ENCODE measurements at places on chromosomes 13 and 19. TPM values are rescaled to one million over a fixed set of nuclear protein-coding genes. Genes with fewer than 3 reads are reported as not detected.

Gene URI1
- 63.9 TPM for total RNA-seq

Gene ITGBL1
- 52.2 TPM for total RNA-seq

Gene INSL3
- total RNA-seq = not detected

Gene SLC10A2
- not detected for total RNA-seq

Gene CCDC70
- not detected for total RNA-seq

Gene IZUMO2
- total RNA-seq = not detected

Gene TMC4
- not detected for total RNA-seq

Gene ZNF829
- 2.6 TPM for total RNA-seq

Gene NRTN
- not detected for total RNA-seq

Gene KDM4B
- 13.6 TPM for total RNA-seq

Gene SSC5D
- total RNA-seq = 9.2 TPM

Gene NFIX
- total RNA-seq = 66.5 TPM

Gene POU4F1
- not detected for total RNA-seq

Gene SYNGR4
- total RNA-seq = not detected

Gene ZNF610
- total RNA-seq = 0.78 TPM

Gene CGB3
- not detected for total RNA-seq

Gene CARM1
- total RNA-seq = 65.7 TPM

Gene IL27RA
- total RNA-seq = 1.6 TPM

Gene BRSK1
- 0.59 TPM for total RNA-seq

Gene EDNRB
- 32.6 TPM for total RNA-seq

Gene GSX1
- not detected for total RNA-seq

Gene PCDH17
- total RNA-seq = 0.20 TPM

Gene DCT
- total RNA-seq = not detected

Gene NLRP12
- total RNA-seq = not detected

Gene EBI3
- total RNA-seq = not detected

Gene SLC7A10
- not detected for total RNA-seq

Gene SYNE4
- not detected for total RNA-seq

Gene GYS1
- total RNA-seq = 57.0 TPM

Gene ZNF540
- not detected for total RNA-seq

Gene KLF1
- total RNA-seq = not detected

Gene DACH1
- not detected for total RNA-seq

Gene ATP4A
- not detected for total RNA-seq

Gene MADCAM1
- total RNA-seq = 0.37 TPM

Gene COL5A3
- 18.7 TPM for total RNA-seq

Gene NMRK2
- total RNA-seq = not detected

Gene ZNF415
- total RNA-seq = 2.2 TPM

Gene CAPN12
- not detected for total RNA-seq

Gene KLHL1
- not detected for total RNA-seq

Gene SLC6A16
- not detected for total RNA-seq

Gene RFX2
- 9.6 TPM for total RNA-seq

Gene HTR2A
- total RNA-seq = under 0.01 TPM

Gene ZNF446
- total RNA-seq = 9.0 TPM

Gene LGI4
- 0.20 TPM for total RNA-seq

Gene C3
- 19.1 TPM for total RNA-seq

Gene NPAS1
- 0.39 TPM for total RNA-seq

Gene OR7C1
- not detected for total RNA-seq

Gene GPR12
- not detected for total RNA-seq

Gene CLEC17A
- not detected for total RNA-seq

Gene SLC1A6
- total RNA-seq = not detected

Gene SERP2
- 5.9 TPM for total RNA-seq

Gene MATK
- 0.98 TPM for total RNA-seq

Gene AMH
- 2.0 TPM for total RNA-seq
